ENCODE measurements at places on chromosomes 3 and 15.

DNA sequence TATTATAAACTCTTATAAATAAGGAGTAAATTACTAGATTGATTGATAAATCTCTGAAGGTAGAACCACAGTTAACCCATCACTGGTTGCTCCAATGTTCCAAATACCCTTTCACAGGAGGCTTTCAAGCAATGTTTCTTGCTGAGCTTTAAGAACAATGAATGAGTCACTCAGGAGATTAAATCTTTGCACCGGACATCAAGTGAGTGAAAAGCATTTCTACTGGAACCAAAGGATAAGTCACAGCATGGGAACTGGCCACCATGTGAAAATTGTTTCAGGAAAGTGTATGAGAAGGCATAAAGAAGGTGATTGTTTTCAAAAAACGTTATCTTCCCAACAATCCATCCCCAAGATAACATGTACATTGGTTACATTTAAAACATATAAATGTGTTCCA, 90.6 kb downstream of the CNTN3 start:
- DNase-seq: no peak

GRCh38 chr3:61239871-61240270, 11.4 kb downstream of the FHIT start:
- DNase-seq: no peak

GRCh38 chr15:80934761-80935221, 54.8 kb downstream of the MESD start:
- DNase-seq: peak; percentile 91

- no peak for DNase-seq
Measured at GRCh38 chr3:187291512-187292132, at the start of gene MASP1. MASP1 (minus strand) TSS chr3:187291737; CDS start chr3:187291632, 105 bp downstream.

DNA sequence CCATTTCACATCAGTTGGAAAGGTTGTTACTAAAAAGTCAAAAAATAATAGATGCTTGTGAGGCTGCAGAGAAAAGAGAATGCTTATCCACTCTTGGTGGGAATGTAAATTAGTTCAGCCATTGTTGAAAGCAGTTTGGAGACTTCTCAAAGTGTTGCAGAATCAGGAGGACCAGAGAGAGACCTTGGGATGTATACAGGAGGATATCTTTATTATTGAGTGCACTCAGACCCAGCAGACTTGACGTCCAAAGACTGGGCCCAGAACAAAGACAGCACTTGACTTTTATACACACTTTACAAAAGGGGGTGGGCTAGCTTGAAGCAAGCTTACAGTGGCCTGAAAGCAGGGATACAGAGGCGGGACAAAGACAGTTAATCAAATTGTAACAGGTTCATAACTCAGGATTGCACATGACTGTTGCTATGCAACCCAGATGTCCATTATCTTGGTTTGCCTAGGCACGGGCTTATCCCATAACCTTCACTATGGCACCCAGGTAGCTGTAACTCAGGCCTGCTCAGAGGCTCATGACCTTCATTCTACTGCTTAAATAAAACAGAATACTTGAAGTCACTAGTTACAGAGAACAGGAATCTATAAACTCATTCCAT, 127.7 kb downstream of the SPATA16 start:
- no peak for DNase-seq

DNA sequence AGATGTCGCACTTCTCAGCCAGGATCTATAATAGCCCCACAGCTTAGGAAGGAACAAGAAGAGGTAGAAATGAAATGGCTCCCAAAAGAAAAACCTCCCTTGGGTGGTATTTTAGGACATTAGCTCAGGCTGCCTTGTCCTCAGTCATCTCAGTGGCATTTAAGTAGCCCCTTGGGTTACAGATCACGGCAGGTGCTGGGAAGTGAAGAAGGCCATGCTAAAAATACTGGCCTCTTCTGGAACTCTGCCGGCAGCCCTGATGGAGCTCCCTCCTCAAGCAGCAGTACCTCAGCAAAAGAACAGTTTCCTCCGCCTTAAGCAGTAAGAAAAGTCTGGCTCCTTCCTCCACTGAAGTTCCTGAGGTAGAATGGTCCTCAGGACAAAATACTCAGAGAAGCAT, 7.3 kb upstream of the TPM1 start:
- DNase-seq: no peak

GRCh38 chr3:195546130-195546560, 3.0 kb upstream of the PPP1R2 start:
- DNase-seq: peak; percentile 89

DNA sequence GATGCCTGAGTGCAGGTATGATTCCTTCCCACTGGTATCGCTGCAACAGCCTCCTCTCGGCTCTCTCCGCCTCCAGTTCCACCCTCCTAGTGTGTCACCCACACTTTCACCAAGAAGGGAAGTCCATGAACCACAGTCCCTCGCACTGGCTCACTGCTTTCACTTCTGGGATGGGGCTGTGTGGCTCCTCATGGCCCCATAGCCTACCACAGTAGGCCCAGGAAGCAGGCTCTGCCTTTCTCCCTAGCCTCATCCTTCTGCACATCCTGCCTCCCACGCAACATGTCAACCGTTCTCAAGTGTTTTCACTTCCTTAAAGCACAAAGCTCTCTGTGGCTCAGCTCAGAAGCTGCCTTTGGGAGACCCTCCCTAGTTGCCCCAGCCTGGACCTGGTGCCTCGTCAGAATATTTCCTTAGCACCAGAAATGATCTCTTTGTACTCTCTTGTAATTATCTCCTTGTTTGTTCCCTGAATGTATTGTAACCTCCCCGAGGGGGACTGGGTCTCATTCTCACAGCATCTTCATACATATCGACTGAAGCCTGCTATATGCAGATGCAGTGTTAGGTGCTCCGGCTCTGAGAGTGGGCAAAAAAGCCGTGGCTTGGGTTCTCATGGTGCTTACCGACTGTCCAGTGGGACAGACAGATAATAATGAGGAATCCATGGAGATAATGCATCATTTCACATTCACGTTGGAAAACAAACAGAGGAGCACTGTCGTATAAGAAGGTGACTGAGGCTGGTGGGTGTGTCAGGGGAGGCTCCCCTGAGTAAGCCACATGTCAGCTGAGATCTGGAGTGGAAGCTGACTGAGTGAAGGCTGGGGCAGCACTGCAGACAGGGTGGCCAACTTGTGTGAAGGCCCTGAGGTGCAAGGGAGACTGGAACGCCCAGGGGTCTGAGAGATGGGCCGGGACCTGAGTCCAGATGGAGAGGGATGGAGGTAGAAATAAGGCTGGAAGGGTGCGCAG, 107.1 kb downstream of the DGKG start:
- no peak for DNase-seq

DNA sequence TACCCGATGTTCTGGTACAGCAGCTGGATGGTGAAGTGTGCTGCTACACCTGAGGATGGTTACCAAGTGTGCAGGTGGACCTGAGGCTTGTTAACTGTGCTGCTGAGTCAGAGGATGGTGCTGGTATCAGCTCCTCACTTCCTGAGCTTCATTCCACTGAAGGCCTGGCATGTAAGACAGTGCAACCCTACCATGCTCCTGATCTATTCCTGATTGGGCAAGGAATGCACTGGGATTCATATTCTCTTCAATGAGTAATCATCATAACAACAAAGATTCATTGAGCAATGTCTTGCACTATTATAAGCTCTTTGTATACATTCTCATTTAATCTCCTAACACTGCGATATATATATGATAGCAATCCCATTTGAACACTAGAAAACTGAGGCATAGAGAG, 62.9 kb upstream of the THSD4 start:
- no peak for DNase-seq

GRCh38 chr3:179853176-179853575, 183.6 kb downstream of the PEX5L start:
- no peak for DNase-seq

DNA sequence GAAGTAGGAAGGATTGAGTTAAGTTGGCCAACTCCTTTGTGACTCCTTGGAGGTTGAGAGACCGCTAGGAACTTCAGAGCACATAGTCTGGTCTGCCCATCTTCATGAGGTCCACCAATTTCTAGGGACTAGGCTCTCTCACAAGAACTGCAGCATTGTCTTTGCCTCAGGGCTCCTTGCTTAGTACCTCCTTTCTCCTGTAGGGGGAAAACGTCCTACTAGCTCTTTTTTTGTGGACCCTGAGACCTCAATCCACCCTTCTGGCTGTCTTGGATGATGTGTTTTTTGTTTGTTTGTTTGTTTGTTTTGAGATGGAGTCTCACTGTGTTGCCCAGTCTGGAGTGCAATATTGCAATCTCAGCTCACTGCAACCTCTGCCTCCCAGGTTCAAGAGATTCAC, 21.6 kb downstream of the REC114 start:
- no peak for DNase-seq
